ENCODE measurements at places on chromosomes 4 and X.
A peak's percentile ranks its signal among the peaks of the same experiment; 100 is the strongest.

- DNase-seq = no peak
Measured at GRCh38 chr4:53956454-53956853, 108.0 kb downstream of the CHIC2 start.

- DNase-seq = peak; percentile 74
Measured at GRCh38 chr4:100095729-100096595, 94.3 kb downstream of the DDIT4L start.

DNA sequence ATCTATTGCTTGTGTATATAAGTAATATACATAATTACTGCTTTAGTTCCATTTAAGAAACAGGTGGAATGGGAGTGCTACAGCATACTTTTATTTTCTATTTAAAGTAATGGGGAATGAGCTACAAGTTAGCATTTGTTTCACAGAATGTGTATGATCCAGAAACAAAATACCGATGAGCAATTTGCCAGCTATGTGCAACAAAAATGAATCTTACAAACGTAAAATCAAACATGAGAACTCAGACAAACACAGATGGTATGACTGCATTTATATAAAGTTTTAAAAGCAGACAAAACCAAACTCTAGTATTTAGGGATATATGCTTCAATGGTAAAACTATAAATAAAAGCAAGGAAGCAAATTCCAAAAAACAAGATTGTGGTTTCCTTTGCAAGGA is 141.7 kb downstream of the PAPSS1 start:
- DNase-seq = peak; percentile 10

DNA sequence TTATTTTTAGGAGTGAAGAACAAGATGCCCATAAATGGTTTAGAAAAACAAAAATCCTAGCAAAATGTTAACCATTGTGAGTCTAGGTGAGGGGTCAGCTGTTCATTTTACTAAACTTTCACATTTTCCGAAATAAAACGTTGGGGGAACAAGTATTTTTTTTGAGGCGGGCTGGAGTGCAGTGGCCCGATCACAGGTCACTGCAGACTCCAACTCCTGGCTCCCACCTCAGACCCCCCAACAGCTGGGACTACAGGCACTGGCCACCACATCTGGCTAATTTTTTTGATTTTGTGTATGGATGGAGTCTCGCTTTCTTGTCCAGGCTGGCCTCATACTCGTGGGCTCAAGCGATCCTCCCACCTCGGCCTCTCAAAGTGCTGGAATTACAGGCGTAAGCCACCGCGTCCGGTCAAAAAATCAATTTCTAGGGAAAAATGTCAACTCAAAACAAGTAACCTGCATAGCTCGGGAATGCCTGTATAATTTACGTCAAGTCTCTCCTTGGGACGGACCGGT is 742 bp upstream of the TAF1 start:
- no peak for DNase-seq

DNA sequence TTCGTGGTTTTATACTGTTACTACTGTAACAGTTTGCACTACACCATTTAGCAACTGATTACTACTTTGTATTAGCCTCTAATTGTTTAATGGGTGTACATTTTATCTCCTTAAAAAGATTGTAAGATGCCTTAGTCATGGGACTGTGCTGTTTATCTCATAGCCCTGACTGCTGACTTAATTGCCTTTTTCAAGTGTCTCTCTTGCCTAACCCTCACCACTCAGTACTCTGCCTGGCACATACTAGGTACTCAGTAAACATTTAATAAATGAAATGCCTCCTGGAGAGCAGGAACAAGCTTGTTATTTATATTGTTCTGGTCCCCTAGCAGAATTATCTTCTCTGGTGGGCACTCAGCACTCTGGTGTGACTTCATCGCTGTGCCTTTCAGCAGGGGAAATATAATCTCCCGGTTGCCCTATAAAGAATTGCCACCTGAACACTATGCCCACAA is 1.7 kb upstream of the STIM2 start:
- DNase-seq = no peak

GRCh38 chr4:8060632-8061031 is 98.0 kb downstream of the ABLIM2 start:
- no peak for DNase-seq

- DNase-seq = no peak
Measured at GRCh38 chr4:78354782-78355181, 196.8 kb upstream of the ANXA3 start.

- no peak for DNase-seq
Measured at GRCh38 chr4:100690812-100691211, 173.0 kb upstream of the EMCN start.

DNA sequence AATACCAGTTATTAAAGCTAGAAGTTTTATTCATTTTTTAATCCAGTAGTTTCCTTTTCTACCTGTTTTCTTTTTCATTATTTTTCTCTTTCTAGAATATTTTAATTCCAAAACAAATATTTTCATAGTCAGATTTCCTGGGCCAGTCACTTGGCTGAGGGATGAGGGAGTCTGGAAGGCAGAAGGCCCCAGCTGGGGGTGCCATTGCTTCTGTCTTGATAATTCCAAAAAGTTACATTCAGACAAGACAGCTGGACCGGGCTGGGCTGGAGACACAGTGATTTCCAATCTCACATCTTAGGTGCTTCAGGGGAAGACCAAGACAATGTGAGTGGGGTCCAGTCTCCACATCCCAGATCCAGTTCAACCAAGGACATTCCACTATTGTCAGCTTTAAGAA is 263.5 kb downstream of the TMA16 start:
- DNase-seq = peak; percentile 15

DNA sequence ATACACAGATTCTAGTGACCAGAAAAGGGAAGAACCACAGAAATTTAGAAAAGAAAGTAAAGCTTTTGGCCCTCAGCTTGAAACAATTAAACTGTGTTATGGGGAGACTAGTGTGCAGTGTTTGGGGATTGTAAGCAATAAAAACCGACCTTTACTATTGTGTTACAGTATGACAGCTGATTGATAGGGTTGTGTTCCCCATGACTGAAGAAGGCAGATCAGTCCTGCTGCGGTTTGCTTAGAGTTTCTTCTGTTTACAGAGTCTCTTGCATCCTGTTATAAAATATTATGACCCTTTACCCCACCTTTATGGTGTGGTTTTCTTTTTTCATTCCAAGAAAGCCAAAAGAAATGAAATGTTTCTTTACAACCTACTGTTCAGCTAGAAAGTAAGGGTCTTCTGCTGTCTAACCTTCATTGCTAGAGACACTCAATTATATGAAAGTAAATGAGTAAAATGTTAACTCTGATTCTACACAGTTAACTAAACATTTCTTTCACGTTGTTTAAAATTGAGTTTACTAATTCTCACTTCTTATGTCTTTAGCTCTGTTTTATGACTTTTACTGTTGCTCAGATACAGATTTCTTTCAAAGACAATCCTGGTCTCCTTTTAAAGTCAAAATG is 18.1 kb downstream of the CHIC1 start:
- peak; percentile 29 for DNase-seq

GRCh38 chr4:117400039-117400835 is 314.9 kb upstream of the TRAM1L1 start:
- peak; percentile 96 for DNase-seq

- DNase-seq = no peak
Measured at GRCh38 chr4:115428455-115428854, 315.0 kb upstream of the NDST4 start.

- DNase-seq = no peak
Measured at GRCh38 chr4:4681653-4682052, 139.8 kb upstream of the STX18 start.

DNA sequence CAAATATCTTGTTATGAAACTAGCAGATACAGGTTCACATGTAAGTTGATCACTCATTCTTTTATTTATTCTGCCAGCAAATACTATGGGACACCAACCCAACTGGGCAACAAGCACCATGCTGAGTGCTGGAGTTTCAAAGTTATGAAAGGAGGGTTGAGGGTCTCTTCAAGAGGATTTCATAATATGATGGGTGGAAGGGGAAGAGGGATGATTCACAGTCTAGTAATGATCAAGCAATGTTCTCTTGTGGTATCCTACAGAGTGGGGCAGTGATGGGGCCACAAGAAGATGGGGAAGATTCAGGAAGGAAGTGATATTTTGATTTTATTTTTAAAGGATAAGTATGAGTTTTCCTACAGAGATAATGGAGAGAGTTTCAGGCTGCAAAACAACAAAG is 46.2 kb upstream of the TXK start:
- peak; percentile 68 for DNase-seq

DNA sequence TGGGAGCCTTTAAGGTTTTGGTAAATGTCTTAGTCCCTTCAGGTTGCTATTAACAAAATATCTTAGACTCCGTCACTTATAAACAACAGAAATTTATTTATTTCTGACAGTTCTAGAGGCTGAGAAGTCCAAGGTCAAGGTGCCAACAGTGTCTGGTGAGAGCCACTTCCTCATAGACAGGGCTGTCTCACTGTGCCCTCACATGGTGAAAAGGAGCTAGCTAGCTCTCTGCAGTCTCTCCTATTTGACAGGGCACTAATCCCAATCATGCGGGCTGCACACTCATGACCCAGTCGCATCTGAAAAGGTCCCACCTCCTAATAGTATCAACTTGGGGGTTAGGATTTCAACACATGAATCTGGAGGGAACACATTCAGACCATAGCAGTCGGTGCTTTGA is 63.4 kb upstream of the KLF3 start:
- DNase-seq = no peak

DNA sequence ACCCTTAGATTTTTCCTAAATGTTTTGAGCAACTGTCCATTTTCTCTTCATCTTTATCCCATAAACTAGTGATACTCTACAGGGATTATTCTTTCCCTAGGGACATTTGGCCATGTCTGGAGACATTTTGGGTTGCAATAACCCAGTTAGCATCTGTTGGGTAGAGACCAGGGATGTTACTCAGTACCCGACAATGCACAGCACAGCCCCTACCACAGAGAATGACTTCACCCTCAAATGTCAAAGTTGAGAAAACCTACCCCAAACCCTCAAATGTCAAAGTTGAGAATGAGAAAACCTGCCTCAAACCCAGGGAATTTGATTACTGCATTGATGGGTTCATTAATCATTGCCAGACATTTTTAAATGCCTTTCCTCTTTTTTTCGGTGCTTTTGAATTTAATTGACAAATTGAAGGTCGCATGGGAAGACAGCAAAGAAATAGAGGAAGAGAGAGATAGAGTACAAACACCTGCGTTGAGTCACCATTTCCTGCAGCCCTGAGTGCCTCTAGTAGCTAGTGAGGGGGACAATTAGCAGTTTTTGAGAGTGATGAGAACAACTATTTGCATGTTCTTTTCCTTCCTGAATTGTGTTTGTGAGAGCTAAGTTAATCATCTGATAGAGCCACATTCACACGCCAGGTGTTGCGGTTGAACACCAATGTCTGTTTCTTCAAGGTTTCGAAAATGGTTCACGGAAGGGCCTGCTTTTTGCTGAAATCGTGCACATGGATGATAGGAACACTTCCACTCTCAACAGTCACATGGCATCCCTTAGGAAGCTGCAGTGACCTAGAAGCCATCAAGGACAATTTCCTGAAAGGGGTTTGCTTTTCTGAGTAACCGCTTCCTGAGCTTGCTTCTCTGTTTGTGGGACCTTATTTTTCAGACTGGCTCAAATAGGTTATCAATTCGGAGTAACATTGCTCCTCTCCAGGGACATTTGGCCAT is 203.9 kb upstream of the VCX3A start:
- DNase-seq = no peak

DNA sequence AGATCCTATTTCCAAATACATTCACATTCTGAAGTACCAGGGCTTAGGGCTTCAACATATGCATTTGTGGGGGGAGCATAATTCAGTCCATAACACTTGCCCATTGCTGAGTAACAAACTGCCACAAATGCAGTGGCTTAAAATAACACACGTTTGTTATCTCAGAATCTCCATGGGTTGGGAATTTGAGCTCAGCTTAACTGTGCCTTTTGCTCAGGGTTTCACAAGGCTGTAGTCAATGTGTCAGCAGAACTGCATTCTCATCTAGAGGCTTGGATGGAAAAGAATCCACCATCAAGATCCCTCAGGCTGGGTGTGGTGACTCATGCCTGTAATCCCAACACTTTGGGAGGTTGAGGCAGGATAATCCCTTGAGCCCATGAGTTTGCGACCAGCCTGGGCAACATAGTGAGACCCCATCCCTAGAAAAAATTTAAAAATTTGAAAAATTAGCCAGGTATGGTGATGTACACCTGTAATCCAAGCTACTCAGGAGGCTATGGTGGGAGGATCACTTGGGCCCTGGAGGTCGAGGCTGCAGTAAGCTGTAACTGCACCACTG is 25.8 kb upstream of the TBL1X start:
- peak; percentile 31 for DNase-seq

DNA sequence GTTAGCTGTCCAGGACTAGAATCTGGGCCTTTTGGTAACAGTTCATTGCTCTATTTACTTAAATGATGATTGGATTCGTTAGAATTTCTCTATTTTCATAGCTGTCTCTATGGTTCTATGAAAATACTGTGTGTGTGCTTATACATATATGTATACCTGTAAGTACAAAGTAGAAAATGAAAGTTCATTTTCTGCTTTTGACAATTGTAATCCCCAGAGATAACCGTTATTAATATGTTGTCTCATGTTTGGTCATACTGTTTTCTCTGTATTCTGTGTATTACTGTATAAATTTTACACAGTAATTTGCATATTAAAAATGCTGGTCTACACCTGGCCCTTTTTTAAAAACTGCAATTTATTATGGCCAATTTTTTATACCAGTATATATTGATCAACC is 55.4 kb downstream of the CLCN3 start:
- no peak for DNase-seq

GRCh38 chrX:119482481-119483480 is 14.5 kb downstream of the SLC25A5 start:
- DNase-seq = no peak

DNA sequence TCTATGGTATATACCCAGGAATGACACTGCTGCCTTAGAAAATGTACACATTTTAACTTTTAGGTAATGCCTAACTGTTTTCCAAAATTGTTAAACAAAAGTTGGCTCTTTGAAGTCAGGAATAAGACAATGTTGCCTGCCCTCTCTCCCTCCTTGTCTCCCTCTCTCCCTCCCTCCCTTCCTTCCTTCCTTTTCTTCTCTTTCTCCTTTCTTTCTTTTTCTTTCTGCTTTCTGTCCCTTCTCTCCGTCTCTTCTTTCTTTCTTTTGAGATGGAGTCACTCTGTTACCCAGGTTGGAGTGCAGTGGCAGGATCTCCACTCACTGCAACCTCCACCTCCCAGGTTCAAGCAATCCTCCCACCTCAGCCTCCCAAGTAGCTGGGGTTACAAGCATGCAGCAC is 4.6 kb upstream of the TMA16 start:
- DNase-seq = no peak

DNA sequence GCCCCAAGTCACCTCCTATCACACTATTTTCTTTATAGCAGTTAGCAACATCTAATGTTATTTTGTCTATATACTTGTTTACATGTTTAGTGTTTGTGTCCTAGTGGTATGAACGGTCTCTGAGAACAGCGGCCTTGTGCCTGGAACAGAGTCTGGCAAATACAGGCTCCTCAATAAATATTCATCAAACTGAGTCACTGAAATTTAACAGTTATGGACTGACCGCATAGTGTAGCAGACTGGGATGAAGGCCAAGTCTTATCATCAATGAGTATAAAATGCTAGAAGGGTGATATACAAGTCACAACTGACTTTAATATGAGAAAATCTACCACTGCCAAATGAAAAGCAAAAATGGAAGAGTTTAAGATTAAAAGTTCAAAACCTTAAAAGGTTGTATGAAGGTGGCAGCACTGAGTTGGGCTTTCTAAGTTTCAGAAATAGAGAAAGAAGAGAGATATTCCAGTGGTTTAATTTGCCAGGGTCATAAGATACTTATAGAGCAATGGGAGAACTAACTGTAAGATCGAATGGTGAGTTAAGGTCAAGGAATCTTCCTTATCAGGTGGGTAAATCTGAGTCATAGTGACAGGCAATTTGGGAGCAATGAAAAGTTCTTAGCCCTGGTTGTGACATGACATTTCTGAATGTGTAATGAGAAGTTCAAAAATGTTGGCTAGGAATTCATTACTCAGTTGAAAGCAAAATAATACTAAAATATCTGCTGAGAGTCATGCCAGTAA is 34.9 kb downstream of the ELOVL6 start:
- peak; percentile 56 for DNase-seq

All from LHCN-M2 (cell line).